ENCODE measurements at places on chromosomes 4 and X. TPM values are rescaled to one million over a fixed set of nuclear protein-coding genes. Genes with fewer than 3 reads are reported as not detected.

Gene GLRB
- total RNA-seq, result not detected

Gene CXCL8
- 10.8 TPM for total RNA-seq

Gene GALNTL6
- not detected for total RNA-seq

Gene TMSB15A
- total RNA-seq, result not detected

- DNase-seq, result no peak
Observed at GRCh38 chr4:95507147-95507546, 41.6 kb downstream of the UNC5C start.

DNA sequence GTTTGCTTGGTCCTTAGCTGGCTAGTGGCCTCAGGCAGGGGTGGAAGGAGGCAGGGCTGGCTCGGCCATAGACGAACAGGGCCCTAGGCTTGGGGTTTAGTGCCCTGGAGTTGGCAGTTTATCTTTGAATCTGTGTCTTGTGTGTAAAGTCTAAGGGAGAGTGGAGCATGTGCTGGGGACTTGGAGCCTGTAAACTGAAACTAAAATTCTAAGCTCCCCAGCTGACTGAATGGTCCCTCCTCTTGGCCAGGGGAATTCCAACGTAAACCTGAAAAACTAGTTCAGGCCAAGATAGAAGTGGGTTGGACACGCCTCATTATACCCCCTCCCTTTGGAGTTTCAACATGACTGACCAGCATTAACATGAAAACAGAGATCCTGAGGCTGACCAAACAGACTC is 46.1 kb upstream of the GPR78 start:
- no peak for DNase-seq

GRCh38 chrX:635428-636090 is 5.0 kb downstream of the SHOX start:
- no peak for DNase-seq

GRCh38 chr4:177726111-177726510 is 283.9 kb upstream of the AGA start:
- no peak for DNase-seq

DNA sequence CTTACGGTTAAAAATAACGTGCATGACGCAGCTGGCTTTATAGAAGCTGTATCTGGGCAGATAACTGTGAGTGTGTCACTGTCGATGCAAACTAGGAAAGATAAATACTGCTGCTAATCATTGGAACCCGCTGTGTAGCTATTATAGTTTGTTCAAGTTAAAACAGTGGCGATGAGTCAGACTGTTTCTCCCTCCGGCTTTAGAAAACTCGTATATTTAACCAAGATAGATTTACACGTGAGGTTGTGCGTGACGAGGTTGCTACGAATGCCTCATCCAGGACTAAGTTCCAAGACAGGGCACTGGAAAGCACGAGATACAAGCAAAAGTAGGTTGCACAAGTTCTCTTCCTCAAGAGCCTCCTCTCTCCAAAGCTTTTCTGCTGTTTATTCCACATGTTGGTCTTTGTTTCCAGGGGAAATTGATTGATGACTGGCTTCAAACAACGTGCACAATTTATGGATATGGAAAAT is 270.7 kb downstream of the FBXW7 start:
- no peak for DNase-seq
